ENCODE measurements at places on chromosomes 5 and 9. TPM values are rescaled to one million over a fixed set of nuclear protein-coding genes. Genes with fewer than 3 reads are reported as not detected.

AGTPBP1 gene
- 6.1 TPM for total RNA-seq

MEGF10 gene
- not detected for total RNA-seq

MAPKAP1 gene
- total RNA-seq, result 93.3 TPM

TOR4A gene
- 1.3 TPM for total RNA-seq

FREM1 gene
- 0.06 TPM for total RNA-seq

LRRC70 gene
- total RNA-seq, result not detected

CYFIP2 gene
- total RNA-seq, result 4.5 TPM

Data from H4 (cell line).